ENCODE measurements at places on chromosomes 4 and X. TPM values are rescaled to one million over a fixed set of nuclear protein-coding genes. Genes with fewer than 3 reads are reported as not detected.

GPR101 gene
- not detected for total RNA-seq

DNA sequence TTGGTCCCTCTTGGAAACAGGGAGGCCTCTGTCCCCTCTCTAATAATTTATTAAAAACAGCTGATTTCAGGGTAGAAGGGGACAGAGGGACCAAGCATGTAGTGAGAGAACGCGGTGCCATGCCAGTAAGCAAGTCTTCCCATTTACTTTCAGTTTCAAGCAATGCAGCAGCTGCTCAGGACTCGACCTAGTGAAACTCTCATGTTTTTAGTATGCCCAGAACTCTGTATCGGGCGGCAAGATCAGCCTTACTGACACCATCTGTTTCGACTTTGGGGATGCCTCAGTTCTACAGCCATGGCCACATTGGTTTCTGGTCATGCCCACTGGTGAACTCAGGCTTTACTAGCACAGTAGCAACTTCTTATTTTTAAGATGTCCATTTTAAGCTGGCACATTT lies 40.6 kb downstream of the ZNF81 start:
- H3K27me3 ChIP-seq: no peaks in the 10 kb centered on the region
- no peak for DNase-seq
- no peaks in the 10 kb centered on the region for H3K4me1 ChIP-seq
- H3K4me3 ChIP-seq: no peak overlapping the region

GRCh38 chrX:131671735-131672134 lies 127.9 kb downstream of the OR13H1 start:
- no peaks in the 10 kb centered on the region for H3K27me3 ChIP-seq
- no peak for DNase-seq
- no peaks in the 10 kb centered on the region for H3K4me1 ChIP-seq
- H3K27ac ChIP-seq: no peak overlapping the region
- H3K36me3 ChIP-seq: no peaks in the 10 kb centered on the region

PLRG1 gene
- 68.8 TPM for total RNA-seq

GRCh38 chr4:138978600-138978999 lies 37.0 kb upstream of the NOCT start:
- no peaks in the 10 kb centered on the region for H3K27me3 ChIP-seq
- no peaks in the 10 kb centered on the region for H3K36me3 ChIP-seq
- no peak overlapping the region for H3K27ac ChIP-seq

Data from upper lobe of right lung (tissue), 1 donor.